Astrocyte (in vitro differentiated cells and primary cell): ENCODE measurements at places on chromosomes 11 and 22.
A peak's percentile ranks its signal among the peaks of the same experiment; 100 is the strongest.

DNA sequence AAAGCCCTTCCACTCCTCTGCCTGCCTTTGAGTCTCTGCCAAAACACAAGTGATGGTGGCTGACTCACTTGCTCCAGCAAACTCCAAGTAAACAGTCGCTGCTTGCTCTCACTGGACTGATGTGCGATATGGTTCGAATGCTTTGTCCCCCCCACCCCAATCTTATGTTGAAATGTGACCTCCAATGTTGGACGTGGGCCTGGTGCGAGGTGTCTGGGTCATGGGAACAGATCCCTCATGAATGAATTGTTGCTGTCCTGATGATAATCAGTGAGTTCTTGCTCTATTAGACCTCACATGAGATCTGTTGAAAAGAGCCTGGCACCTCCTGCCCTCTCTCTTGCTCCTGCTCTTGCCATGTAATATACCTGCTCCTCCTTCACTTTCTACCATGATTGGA is 747.9 kb downstream of the OPCML start:
- peak; percentile 75 for DNase-seq

DNA sequence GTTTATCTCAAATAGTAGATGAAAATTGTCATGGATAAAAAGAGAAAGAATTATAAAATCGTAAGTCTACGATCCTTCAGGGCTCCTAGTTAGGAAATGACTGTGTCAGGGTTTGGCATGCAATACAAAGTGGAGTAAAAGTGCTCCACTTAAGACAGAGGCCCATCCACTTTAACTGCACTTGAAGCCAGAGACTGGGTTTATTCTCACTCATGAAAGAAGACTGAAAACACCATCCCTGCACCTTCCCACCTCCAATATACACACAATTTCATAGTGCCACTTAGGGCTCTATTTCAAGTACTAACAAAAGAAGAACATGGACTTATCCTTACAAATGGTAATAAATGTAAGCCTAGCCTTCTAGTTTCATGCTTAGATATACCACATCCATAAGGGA is 70.7 kb downstream of the ANO5 start:
- DNase-seq, result no peak

GRCh38 chr22:46613606-46614021 is 6.6 kb upstream of the GRAMD4 start:
- DNase-seq, result no peak

DNA sequence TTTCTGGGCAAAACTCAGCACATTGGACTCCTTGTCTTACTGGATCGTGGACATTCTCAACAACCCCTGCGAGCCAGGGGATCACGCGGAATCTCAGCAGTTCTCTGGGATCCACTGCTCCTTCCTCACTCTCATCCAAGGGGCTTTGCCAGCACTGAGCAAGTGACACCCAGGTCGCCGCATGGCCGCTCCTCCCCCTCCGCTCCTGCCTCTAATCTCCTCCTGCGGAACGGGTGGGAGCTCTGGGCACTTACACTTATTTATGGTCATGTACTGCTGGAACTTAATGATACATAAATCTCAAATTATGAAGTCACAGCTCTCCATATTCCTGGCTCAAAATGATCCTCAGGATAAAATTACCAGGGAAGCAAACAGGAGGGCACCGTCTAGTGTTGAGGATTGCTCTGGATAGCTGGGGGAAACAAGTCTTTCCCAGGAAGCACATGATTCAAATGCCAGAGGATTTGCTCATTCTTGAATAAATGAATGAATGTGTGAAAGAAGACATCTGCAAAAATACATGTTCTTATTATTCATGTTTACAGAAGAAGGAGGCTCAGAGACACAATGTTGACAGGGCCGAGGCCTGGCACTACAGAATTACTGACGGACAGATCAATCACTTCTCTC is 1077.3 kb downstream of the TBC1D22A start:
- no peak for DNase-seq

- DNase-seq, result no peak
These were observed 11.9 kb upstream of the BBS1 start for GRCh38 chr11:66498506-66498905.

DNA sequence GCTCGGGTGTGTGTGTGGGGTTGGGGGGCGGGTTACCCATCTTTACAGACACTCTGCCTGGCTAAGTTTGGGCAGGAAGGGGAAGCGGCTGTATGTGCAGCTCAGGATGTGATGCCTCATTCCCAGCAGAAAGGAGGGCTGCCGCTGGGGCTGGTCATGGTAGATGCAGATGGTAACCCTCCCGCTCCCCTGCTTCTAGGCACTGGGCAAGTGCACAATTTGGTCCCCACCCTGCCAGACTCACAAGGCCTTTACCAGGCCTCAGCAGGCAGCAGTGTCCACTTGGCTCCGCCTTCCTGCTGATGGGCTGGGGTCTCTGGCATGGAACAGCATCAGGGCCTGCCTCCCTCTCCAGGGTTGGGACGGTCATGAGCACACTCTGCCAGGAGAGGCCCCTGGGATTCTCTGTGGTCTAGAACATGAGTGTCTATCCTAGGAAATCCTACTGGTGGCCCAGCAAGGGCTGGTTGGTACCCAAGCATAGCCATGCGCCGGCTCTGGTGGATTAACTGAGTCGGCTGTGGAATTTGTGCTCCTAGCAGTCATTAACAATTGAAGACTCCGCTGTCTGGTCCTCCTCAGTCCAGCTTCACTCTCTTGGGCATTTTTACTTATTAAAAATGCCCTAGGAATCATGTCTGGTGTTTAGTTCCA is 4.2 kb downstream of the LMO1 start:
- DNase-seq, result no peak

- DNase-seq, result no peak
These were observed 48.0 kb upstream of the ANO3 start for GRCh38 chr11:26283852-26284408.

GRCh38 chr11:62665599-62666258 is 617 bp downstream of the CSKMT start:
- DNase-seq, result peak; percentile 58

- DNase-seq, result no peak
These were observed 16.1 kb upstream of the RELT start for GRCh38 chr11:73359930-73360742.

GRCh38 chr22:26464312-26464711 is 19.3 kb downstream of the HPS4 start:
- DNase-seq, result no peak
